ENCODE measurements at places on chromosomes 5 and 9. TPM values are rescaled to one million over a fixed set of nuclear protein-coding genes. Genes with fewer than 3 reads are reported as not detected.

GRCh38 chr5:89493414-89493813 lies 610.4 kb upstream of the MEF2C start:
- DNase-seq, result no peak

Gene HTR4
- total RNA-seq, result not detected

GRCh38 chr5:148996270-148996669 lies 66.6 kb downstream of the SH3TC2 start:
- DNase-seq, result no peak

DNA sequence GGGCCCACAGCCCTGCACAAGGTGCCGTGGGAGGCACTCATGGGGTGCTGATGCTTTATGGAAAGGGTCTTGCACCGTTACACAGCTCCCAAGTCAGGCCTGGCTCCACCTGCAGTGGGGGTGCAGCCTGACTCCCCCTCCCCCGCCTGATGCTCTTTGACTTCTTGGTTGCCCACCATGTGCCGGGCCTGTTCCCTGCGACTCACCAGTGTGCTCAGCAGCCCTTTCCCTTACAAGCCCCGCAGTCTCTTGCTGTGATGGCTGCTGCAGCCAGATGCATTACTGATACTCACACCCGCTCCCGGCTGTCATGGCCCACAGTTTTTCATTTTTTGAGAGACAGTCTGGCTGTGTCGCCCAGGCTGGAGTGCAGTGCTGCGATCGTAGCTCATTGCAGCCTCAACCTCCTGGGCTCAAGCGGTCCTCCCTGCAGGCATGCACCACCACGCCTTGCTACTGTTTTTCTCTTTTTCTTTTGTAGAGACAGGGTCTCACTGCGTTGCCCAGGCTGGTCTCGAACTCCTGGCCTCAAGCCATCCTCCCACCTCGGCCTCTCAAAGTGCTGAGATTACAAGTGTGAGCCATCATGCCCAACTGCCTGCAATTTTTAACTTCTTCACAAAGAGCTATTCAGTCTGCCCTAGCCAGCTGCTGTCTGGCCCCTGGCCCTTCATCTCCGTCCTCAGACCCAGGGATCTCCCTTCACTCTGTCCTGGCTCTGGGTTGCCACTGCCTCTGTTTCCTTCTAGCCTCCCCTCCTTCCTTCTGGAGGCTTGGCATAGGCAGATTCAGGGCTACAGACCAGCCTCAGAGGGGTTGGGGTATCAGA lies 109.5 kb downstream of the RXRA start:
- no peak for DNase-seq

DNA sequence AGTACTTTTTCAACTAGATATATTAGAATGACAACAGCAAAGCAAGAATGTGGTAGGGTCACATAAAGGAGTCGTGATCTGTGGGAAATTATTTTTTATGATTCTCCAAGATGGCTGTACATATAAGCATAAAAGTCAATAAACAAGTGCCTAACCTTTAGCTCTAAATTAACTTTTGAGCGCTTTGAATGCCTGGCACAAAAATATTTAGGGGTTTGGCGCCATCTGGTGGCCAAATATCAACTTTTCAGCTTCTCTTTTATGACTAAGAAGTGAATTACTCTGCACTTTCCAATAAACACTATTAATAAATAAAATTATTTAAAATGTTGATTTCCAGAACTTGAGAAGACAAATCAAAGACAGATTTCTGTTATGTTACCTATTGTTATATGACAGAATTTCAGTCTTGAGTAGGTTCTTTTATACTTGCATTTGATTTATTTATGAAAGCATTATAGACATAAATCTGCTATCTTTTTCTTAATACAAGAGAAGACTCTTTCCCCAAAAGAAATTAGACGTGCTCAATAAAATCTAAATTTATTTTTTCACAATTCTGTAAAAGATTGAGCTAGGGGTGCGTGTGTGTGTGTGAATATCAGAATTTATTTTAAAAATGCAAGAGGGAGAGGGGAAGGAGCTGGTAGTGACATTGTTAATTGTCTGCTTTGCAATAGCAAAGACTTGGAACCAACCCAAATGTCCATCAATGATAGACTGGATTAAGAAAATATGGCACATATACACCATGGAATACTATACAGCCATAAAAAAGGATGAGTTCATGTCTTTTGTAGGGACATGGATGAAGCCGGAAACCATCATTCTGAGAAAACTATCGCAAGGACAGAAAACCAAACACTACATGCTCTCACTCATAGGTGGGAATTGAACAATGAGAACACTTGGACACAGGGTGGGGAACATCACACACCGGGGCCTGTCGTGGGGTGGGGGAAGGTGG lies 36.7 kb upstream of the ARRDC3 start:
- peak; percentile 77 for DNase-seq

Gene TLR4
- 38.6 TPM for total RNA-seq

GRCh38 chr9:3716415-3716814 lies 190.6 kb upstream of the RFX3 start:
- no peak for DNase-seq

Gene PLCXD3
- total RNA-seq, result not detected

DNA sequence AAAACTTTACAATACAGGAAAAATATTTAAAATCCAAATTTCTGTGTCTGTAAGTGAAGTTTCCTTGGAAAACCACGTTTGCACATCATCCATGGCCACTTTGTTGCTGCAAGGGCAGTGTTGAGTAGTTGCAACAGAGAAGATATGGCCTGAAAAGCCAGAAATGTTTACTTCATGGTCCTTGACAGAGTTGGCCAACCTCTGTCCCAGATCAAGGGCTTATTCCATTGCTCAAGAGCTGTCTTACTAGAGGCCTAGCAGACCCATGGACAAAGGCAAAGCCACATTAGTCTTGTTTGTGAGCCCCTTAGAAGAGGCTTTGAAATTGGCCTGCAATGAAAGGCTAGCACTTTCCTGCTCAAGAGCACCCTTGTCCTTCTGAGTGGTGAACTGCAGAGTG lies 119.4 kb downstream of the GAS1 start:
- no peak for DNase-seq

DNA sequence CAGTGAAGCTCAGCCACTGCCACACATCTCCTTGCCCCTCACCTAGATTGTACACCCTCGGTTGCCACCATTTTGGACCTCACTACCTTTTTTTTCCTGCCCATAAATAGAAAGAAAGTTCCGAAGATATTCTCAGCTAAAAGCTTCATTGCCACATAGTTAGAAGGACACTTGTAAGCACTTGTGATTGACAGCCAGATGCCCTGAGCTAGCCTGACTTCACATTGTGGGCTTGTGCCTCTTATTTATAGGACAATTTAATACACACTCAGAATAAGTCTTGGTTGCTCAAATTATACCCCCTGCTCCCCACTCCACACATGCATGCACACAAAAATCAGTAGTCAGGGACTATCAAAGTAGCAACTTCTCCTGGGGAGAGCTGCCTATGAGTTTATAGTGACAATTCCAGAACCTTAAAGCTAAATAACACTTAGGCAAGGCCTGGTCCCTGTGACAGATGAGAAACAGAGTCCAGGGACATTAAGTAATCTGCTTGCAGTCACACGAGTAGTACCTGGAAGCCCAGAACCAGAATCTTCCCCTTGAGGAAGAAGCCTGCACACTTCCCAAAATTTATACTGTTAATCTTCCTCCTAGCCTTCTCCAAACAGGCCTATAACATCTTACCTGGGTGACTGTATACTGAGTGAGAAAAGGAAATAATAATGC lies 184.8 kb downstream of the BRINP1 start:
- DNase-seq, result no peak

DNA sequence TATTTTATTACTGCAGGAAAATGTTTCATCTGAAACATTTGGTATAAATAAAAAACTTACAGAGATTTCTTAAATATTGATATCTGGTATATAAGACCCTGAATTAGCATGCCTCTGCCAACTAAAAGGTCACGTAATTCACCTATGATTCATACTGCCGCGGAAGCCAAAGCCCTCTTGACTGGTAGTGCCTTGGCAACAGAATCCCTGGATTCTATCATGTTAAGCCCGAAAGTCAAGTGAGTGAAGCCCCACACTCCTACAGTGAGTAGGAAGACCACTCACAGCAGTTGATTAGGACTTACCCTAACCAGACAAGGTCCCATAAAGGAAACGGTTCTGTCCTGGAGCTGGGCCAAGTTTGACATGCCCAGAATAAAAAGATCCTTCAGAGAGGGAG lies 175.6 kb upstream of the NREP start:
- peak; percentile 6 for DNase-seq

Gene TEX48
- not detected for total RNA-seq

Gene GLDC
- total RNA-seq, result 2.6 TPM

Gene IL7R
- total RNA-seq, result 1.2 TPM

Gene GPRIN1
- total RNA-seq, result 9.3 TPM

DNA sequence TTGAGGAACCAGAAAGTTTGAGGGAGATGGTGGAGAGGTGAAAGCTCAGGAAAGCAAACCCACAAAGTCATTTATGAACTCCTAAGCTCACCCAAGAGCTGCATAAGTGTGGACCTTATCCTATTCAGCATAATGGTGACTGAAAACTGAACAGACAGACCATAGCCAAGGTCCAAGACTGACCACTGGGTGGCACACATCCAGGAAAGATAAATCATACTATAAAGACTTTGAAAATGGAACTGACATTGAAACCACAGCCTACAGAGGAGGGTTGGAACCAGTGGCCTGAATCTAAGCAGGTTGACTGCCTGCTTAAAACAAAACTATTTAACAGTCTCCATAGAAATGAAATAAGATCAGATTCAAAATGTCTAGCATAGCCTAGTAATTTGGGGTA lies 121.0 kb upstream of the RGS7BP start:
- DNase-seq, result peak; percentile 55

DNA sequence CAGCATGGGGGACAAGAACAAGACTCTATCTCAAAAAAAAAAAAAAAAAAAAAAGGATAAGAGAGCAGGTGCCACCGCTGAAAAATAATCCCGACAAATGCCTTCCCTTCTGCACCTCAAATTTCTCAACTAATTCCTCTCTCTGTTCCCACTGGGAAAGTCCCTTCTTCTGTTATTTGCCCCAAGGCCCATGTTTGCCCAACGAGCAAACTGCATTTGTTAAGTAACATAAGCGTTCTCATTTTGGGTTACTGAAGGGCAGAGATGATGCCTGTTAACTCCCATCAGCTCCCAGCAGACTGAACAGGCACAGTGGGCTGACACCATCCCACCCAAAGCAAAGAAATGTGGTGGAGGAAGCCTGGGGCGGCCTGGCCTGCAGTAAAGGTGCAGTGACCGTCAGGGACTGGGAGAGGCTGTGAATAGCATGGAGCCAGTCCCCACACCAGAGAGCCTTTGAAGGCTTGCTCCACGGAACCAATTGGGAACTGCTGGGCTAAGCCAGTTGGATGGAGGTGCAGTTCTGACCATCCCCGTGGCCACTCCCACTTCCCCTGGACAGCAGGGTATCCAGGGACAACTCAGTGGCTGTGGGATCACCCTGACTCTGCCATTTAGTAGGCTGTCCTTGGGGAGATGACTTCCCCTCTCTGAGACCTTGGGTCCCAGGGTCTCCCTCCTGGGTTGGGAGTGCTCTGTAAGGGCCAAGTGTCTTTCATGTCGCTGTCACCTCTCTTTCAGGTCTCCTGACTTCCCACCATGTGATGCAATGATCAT lies 149.7 kb upstream of the IER5L start:
- DNase-seq, result no peak

DNA sequence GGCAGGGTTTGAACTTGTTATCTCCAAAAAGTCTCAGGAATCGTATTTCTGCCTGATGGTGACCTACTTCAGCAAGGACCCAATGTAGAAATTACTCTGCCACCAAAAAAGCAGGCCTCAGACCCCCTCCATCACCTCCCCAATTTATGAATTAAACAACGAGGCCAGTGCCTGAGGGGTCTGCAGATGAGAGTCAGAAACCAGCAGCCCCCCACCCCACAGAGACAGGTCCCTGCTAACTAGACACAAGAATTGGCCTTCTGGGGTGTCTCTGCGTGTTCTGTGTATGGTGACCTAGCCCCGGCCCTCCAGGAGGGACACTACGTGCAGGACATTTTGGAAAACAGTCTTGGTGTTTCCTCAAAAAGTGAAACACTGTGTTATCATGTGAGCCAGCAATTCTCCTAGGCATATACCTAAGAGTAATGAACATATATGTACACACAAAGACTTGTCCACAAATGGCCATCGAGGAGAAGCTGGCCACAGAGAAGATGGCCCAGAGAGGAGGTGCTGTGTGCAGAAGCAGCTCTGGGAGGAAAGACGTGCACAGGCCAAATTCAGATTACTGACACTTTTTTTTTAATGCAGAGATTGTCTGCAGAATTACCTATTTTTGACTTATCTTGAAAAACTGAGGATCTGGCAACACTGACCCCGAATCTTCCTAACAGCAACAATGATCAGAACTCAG lies 93.8 kb downstream of the ADAMTS2 start:
- no peak for DNase-seq

Gene GALT
- 36.6 TPM for total RNA-seq

GRCh38 chr9:124036578-124036977 lies 25.0 kb downstream of the LHX2 start:
- no peak for DNase-seq

- no peak for DNase-seq
Measured at GRCh38 chr5:511476-511875, 12.8 kb downstream of the SLC9A3 start.

DNA sequence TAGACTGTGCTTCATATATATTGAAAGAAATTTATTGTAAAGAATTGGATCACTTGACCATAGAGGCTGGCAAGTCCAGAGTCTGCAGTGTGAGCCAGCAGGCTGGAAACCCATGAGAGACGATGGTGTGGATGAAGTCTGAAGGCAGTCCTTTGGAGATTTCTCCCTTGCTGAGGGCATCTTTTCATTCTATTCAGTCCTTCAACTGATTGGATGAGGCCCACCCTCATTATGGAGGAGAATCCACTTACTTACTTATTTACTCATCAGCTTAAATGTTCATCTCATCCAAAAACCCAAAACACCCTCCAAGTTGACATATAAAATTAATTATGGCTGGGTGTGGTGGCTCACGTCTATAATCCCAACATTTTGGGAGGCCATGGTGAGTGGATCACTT lies 62.1 kb downstream of the MCTP1 start:
- DNase-seq, result no peak

DNA sequence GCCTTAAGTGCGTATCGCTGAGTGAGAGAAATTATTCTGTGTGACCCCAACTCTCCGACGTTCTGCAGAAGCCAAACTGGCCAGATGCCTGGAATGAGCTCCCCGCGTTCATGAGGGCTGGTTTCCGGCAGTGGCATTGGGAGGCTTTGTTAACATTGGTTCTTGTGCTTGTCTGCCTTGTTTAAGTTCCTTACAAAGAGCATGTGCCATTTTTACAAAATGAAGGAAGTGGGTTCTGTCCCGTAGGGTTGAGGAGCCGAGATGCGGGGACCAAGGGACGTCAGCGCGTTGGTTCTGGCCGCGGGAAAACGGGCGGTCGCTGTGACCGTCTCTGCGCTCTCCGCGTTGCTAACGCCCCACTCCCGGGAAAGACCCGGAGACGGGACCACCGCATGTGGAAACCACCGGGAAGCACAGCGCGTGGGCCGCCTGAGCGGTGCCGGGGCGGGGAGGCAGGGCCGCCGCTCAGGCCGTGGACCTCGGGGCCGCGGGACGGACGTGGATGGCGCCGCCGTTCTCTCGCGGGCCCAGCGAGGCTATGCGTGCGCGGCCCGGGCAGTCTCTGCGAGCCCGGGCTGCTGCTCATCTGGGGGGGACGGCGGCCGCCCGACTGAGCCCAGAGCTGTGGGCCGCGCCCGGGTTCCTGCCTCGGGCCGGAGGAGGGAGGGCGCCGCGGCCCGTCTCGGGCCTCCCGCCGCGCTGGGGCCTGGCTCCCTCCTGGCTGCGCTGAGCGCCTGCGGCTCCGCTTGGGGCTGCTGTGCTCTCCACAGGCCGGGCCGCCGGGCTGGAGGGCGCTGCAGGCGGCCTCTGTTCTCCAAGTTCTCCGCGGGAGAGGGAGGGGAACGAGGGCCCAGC lies 13.4 kb downstream of the RABL6 start:
- peak; percentile 51 for DNase-seq

Gene NKD2
- not detected for total RNA-seq

- DNase-seq, result no peak
Measured at GRCh38 chr9:137149942-137150616, 11.1 kb downstream of the GRIN1 start.
